ENCODE measurements at places on chromosomes 5 and 9. TPM values are rescaled to one million over a fixed set of nuclear protein-coding genes. Genes with fewer than 3 reads are reported as not detected.

The HTR1A gene
- total RNA-seq, result not detected

The CSF2 gene
- total RNA-seq, result not detected

The IFNB1 gene
- total RNA-seq, result not detected

The CDX1 gene
- not detected for total RNA-seq

The PRR7 gene
- 38.7 TPM for total RNA-seq

The SLC36A3 gene
- total RNA-seq, result not detected

The MAT2B gene
- 62.7 TPM for total RNA-seq

The GARIN3 gene
- total RNA-seq, result not detected

The IL5 gene
- not detected for total RNA-seq

The PCDHGA7 gene
- 2.3 TPM for total RNA-seq

The NPR3 gene
- total RNA-seq, result 1.1 TPM

The GNPDA1 gene
- 98.3 TPM for total RNA-seq

The HTR4 gene
- total RNA-seq, result not detected

The KLF4 gene
- total RNA-seq, result 7.8 TPM

The HRH2 gene
- not detected for total RNA-seq

The CCNJL gene
- total RNA-seq, result 2.4 TPM

The LCN9 gene
- not detected for total RNA-seq

The RIOK2 gene
- 30.1 TPM for total RNA-seq

The WNK2 gene
- not detected for total RNA-seq

The PCDHB8 gene
- total RNA-seq, result 10.4 TPM

The C6 gene
- total RNA-seq, result not detected

The CBY3 gene
- not detected for total RNA-seq

The RAB14 gene
- 23.4 TPM for total RNA-seq

The SOHLH1 gene
- not detected for total RNA-seq

The ZDHHC11B gene
- total RNA-seq, result not detected

The NAIP gene
- 0.73 TPM for total RNA-seq

The SV2C gene
- not detected for total RNA-seq

The PAPPA gene
- 6.5 TPM for total RNA-seq

The SLC25A2 gene
- 0.43 TPM for total RNA-seq

The NDUFS4 gene
- total RNA-seq, result 104 TPM

The GOLM1 gene
- 25.6 TPM for total RNA-seq

The ARHGEF39 gene
- total RNA-seq, result not detected

The SPATA31C1 gene
- total RNA-seq, result not detected

The PCDHA7 gene
- total RNA-seq, result 0.48 TPM

All from myocyte (in vitro differentiated cells).